Keratinocyte (primary cell): ENCODE measurements at places on chromosomes 5 and 9. TPM values are rescaled to one million over a fixed set of nuclear protein-coding genes. Genes with fewer than 3 reads are reported as not detected.
A peak's percentile ranks its signal among the peaks of the same experiment; 100 is the strongest.

GRCh38 chr5:633501-633955 lies 21.4 kb downstream of the CEP72 start:
- DNase-seq = no peak
- no peak overlapping the region for H3K4me3 ChIP-seq
- H3K4me1 ChIP-seq = no peaks in the 10 kb centered on the region
- no peak overlapping the region for H3K27ac ChIP-seq

GRCh38 chr5:113276493-113276892 lies 158.3 kb downstream of the TSSK1B start:
- no peak overlapping the region for H3K4me3 ChIP-seq
- no peaks in the 10 kb centered on the region for H3K27me3 ChIP-seq
- DNase-seq = no peak
- H3K27ac ChIP-seq = no peak overlapping the region
- H3K36me3 ChIP-seq = no peaks in the 10 kb centered on the region
- H3K4me1 ChIP-seq = peaks cover 17% of the 10 kb centered on the region

Gene FAM78A
- polyA plus RNA-seq = 0.25 to 1.1 TPM (median 0.33 TPM) in 3 replicates

Gene HSPA5
- polyA plus RNA-seq = 138 to 378 TPM (median 274 TPM) in 3 replicates

Gene GIN1
- polyA plus RNA-seq = 2.7 to 8.9 TPM (median 6.4 TPM) in 3 replicates

Gene BTNL9
- 0.07 to 0.14 TPM in 2 of 3 replicates, not detected in the other for polyA plus RNA-seq

GRCh38 chr9:34996181-34996904 lies 6.8 kb downstream of the DNAJB5 start:
- peaks cover 13% of the 10 kb centered on the region for H3K36me3 ChIP-seq
- DNase-seq = no peak
- no peaks in the 10 kb centered on the region for H3K27me3 ChIP-seq
- no peak overlapping the region for H3K27ac ChIP-seq
- peaks cover 54% of the 10 kb centered on the region for H3K4me1 ChIP-seq
- H3K4me3 ChIP-seq = no peak overlapping the region

Gene CARD19
- 30.8 to 67.4 TPM (median 36.7 TPM) in 3 replicates for polyA plus RNA-seq

Gene SLC6A18
- not detected in 3 replicates for polyA plus RNA-seq

- peaks cover 8% of the 10 kb centered on the region for H3K36me3 ChIP-seq
- H3K4me3 ChIP-seq = no peak overlapping the region
- no peaks in the 10 kb centered on the region for H3K4me1 ChIP-seq
- DNase-seq = no peak
Observed at GRCh38 chr9:111438541-111439235, 45.5 kb downstream of the ECPAS start.

GRCh38 chr5:95859661-95860060 lies 37.1 kb upstream of the GLRX start:
- no peak for DNase-seq
- H3K27ac ChIP-seq = peak overlapping the region; percentile 78
- peaks cover 40% of the 10 kb centered on the region for H3K4me1 ChIP-seq
- no peak overlapping the region for H3K4me3 ChIP-seq

- no peaks in the 10 kb centered on the region for H3K36me3 ChIP-seq
- H3K27me3 ChIP-seq = peaks cover 6% of the 10 kb centered on the region
- no peaks in the 10 kb centered on the region for H3K4me1 ChIP-seq
- no peak for DNase-seq
Observed at GRCh38 chr9:69794356-69794755, 26.3 kb upstream of the CFAP95 start.

GRCh38 chr5:56550227-56550626 lies 265.1 kb upstream of the MAP3K1 start:
- no peak overlapping the region for H3K4me3 ChIP-seq
- DNase-seq = no peak
- no peaks in the 10 kb centered on the region for H3K27me3 ChIP-seq
- no peak overlapping the region for H3K27ac ChIP-seq
- no peaks in the 10 kb centered on the region for H3K4me1 ChIP-seq
- no peaks in the 10 kb centered on the region for H3K36me3 ChIP-seq

Gene TXNDC15
- polyA plus RNA-seq = 24.7 to 35.8 TPM (median 31.4 TPM) in 3 replicates

Gene BSPRY
- polyA plus RNA-seq = 0.41 to 0.54 TPM (median 0.54 TPM) in 3 replicates

GRCh38 chr5:57346328-57346727 lies 136.3 kb downstream of the ACTBL2 start:
- DNase-seq = no peak
- H3K4me3 ChIP-seq = no peak overlapping the region
- no peaks in the 10 kb centered on the region for H3K4me1 ChIP-seq
- H3K27me3 ChIP-seq = no peaks in the 10 kb centered on the region
- no peaks in the 10 kb centered on the region for H3K36me3 ChIP-seq

DNA sequence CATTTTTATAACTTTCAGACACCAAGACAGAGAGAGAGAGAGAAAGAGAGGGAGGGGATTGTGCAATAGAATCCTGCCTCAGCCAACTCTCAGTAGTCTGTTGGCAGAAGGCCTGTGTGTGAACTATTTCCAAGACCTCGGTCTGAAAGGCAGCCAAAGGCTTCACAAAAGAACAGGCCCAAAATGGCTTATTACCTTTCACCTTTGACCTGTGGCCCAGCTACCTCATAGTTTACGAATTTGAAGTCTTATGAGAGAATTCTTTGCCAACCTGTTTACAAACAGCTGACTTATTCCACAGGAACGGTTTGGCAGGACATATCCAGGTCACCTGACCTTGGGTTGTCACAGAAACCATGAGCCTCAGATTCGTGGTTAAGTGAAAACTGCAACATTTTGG lies 48.6 kb downstream of the NR2F1-AS1 start:
- no peak for DNase-seq
- H3K27ac ChIP-seq = no peak overlapping the region
- H3K4me3 ChIP-seq = no peak overlapping the region
- H3K27me3 ChIP-seq = no peaks in the 10 kb centered on the region

GRCh38 chr5:36530215-36530614 lies 76.2 kb upstream of the SLC1A3 start:
- H3K27ac ChIP-seq = no peak overlapping the region
- H3K36me3 ChIP-seq = no peaks in the 10 kb centered on the region
- no peaks in the 10 kb centered on the region for H3K27me3 ChIP-seq
- H3K4me1 ChIP-seq = peaks cover 21% of the 10 kb centered on the region

GRCh38 chr5:169701910-169702451 lies 64.9 kb downstream of the DOCK2 start:
- no peak for DNase-seq
- H3K4me3 ChIP-seq = no peak overlapping the region
- H3K36me3 ChIP-seq = no peaks in the 10 kb centered on the region

- H3K36me3 ChIP-seq = no peaks in the 10 kb centered on the region
- no peak overlapping the region for H3K4me3 ChIP-seq
- no peaks in the 10 kb centered on the region for H3K27me3 ChIP-seq
- H3K27ac ChIP-seq = no peak overlapping the region
- no peak for DNase-seq
Observed at GRCh38 chr9:83933790-83934189, 12.6 kb upstream of the KIF27 start.

DNA sequence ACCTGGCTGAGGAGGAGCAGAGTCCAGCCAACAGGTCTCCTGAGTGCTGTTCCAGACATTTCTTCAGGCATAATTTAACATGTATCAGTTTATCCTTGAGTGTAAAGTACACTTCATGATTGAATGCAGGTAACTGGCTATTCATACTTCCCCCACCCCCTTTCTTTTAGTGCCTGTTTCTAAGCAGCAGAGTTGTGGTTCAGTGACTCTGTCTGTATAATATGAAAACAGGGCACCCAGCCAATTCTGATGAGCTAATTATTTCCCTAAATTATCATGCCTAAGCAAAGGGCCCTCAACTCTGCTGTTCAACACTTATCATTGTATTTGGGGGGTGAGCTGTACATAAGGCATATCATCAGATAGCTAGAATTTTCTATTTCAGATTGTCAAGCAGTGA lies 51.9 kb upstream of the ZSWIM6 start:
- H3K4me3 ChIP-seq = no peak overlapping the region
- DNase-seq = peak; percentile 67
- peak overlapping the region; percentile 53 for H3K27ac ChIP-seq
- H3K27me3 ChIP-seq = no peaks in the 10 kb centered on the region
- peaks cover 41% of the 10 kb centered on the region for H3K4me1 ChIP-seq

DNA sequence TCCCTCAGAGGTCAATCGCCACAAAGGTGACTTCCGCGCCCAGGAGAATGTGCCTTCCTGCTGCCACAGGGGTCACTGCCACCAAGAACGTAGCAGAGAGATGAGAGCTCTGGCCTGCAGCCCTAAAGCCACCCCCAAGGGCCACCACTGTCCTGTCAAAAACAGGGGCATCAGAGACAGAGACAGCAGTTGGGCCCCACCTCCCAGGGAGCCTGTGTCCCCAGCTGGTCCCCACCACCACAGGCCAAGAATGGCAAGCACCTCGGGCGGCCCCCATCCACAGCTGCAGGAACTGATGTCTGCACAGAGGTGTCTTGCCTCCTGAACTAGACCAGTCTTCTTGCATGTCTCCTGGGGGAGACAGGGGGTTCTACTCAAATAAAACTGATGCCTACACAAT lies 5.8 kb downstream of the SPATA31E1 start:
- H3K27ac ChIP-seq = no peak overlapping the region
- DNase-seq = no peak
- H3K4me3 ChIP-seq = no peak overlapping the region
- no peaks in the 10 kb centered on the region for H3K27me3 ChIP-seq
- no peaks in the 10 kb centered on the region for H3K36me3 ChIP-seq

Gene FGFR4
- 0.62 to 2.2 TPM (median 0.79 TPM) in 3 replicates for polyA plus RNA-seq

GRCh38 chr9:130541533-130541932 lies 37.8 kb upstream of the FUBP3 start:
- H3K27me3 ChIP-seq = no peaks in the 10 kb centered on the region
- no peak for DNase-seq
- peaks cover 43% of the 10 kb centered on the region for H3K4me1 ChIP-seq

GRCh38 chr9:136711751-136712689 lies at the start of gene DIPK1B:
DIPK1B (plus strand) TSS chr9:136712572; CDS start chr9:136712666, 94 bp downstream.
- peaks cover 23% of the 10 kb centered on the region for H3K27me3 ChIP-seq
- no peak within 1 kb of the TSS for H3K4me3 ChIP-seq
- no peaks in the 10 kb centered on the region for H3K4me1 ChIP-seq
- DNase-seq = no peak
- no peak within 1 kb of the TSS for H3K27ac ChIP-seq

Gene KIF4B
- polyA plus RNA-seq = not detected in 3 replicates

Gene ADGRV1
- polyA plus RNA-seq = 0.03 to 0.28 TPM (median 0.05 TPM) in 3 replicates

DNA sequence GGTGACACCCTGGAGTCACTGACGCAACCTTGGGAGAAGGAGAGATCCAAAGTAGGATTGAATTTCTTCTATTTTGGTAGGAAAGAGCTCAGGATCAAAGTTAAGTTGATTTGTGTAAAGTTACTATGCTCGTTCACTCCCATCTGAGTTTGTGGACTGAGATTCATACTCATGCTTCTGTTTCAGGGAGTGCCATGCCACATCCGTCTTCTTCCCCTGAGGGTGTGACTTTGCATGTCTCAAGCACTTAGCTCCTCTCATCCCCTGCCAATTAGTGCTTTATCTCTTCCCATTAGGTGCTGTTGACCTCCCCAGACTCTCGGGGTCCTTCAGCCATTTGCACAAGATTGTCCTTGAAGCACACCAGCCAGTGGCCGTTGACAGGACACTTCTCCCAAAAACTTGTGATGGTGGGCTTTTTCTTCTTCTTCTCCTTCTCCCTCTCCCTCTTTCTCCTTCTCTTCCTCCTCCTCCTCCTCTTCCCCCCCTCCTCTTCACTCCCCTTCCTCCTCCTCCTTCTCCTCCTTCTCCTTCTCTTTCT lies 232.2 kb upstream of the KLF4 start:
- DNase-seq = no peak
- no peak overlapping the region for H3K4me3 ChIP-seq
- H3K4me1 ChIP-seq = peaks cover 8% of the 10 kb centered on the region
- H3K27me3 ChIP-seq = no peaks in the 10 kb centered on the region
- H3K27ac ChIP-seq = peak overlapping the region; percentile 52

- H3K27ac ChIP-seq = no peak overlapping the region
- H3K27me3 ChIP-seq = no peaks in the 10 kb centered on the region
- H3K4me3 ChIP-seq = no peak overlapping the region
Observed at GRCh38 chr9:103364753-103365152, 369.6 kb downstream of the CYLC2 start.

DNA sequence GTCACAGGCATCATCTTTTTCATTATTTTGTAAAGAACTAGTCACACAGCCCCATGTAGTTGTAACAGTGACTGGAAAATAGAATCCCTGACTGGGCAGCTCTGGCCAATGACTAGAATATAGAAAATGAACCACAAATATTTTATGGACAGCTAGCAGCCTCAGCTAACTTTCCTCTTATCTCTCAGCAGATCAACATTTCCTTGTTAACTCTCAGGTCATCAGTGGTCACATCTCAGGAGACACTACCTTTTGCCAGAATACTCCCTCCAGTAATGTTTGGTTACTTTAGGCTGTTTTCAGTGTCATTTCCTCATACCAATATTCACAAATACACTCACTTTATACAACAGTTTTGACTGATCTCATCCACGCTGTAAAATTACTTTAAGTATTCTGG lies 43.9 kb downstream of the FAM169A start:
- H3K27me3 ChIP-seq = no peaks in the 10 kb centered on the region
- no peak overlapping the region for H3K27ac ChIP-seq
- no peak overlapping the region for H3K4me3 ChIP-seq
- DNase-seq = no peak
- H3K4me1 ChIP-seq = no peaks in the 10 kb centered on the region

DNA sequence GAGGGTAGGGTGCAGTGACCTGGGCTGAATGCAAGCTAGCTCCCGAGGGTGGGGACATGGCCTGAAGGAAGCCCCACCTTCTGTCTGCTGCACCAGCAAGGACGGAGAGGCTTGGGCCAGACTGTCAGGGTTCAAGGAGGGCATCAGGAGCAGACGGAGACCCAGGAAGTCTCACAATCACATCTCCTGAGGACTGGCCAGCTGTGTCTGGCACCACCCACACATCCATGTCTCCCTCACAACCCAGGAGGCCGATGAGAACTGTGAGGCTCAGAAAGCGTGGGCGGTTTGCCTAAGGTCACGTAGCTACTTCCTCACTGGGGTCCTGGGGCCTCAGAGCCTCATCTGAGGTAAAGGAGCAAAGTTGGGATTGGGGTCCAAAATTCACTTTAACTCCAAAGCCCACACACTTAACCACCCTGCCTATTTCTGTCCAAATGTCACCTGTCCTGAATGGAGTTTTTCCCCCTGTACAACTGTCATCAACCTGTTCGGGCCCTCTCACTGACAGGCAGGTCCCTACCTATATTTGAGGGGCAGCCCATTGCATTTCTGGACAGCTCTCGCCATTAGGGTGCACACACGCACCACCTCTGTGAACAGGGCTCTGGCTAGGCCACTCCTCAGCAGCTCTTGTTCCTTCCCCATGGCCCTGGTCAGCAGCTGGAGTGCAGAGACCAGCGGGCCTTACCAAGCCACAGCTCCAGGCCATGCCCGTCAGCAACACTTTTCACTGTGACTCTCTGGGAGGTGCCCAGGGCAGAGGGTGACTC lies 3.4 kb downstream of the IL13 start:
- H3K36me3 ChIP-seq = no peaks in the 10 kb centered on the region
- H3K27me3 ChIP-seq = peaks cover 8% of the 10 kb centered on the region
- no peaks in the 10 kb centered on the region for H3K4me1 ChIP-seq
- H3K27ac ChIP-seq = no peak overlapping the region
- no peak overlapping the region for H3K4me3 ChIP-seq
- DNase-seq = no peak

DNA sequence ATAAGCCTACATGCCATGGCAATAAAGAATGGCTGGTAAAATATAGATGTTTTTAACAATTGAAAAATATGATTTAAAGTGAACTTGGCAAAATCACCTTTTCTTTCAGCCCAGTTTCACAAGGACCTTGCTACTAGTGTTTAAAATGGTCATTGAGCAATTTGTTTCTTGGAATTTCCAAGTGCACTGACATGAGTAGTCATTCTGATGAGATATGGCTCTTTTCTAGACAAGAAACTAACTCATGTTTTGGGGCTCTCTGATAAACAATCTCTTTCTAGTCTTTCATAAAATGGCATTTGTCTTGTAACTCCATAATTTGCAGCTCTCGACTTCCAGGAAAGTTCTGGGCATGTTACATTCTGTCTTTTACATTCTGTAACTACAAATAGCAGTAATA lies 176.8 kb downstream of the NR2F1-AS1 start:
- H3K4me1 ChIP-seq = no peaks in the 10 kb centered on the region
- H3K4me3 ChIP-seq = no peak overlapping the region
- no peaks in the 10 kb centered on the region for H3K36me3 ChIP-seq
- no peaks in the 10 kb centered on the region for H3K27me3 ChIP-seq

Gene EIF4E1B
- not detected in 3 replicates for polyA plus RNA-seq
